Cerebellum (tissue), 4 donors: ENCODE measurements at places on chromosomes 11 and 22. TPM values are rescaled to one million over a fixed set of nuclear protein-coding genes. Genes with fewer than 3 reads are reported as not detected.

GRCh38 chr11:117434481-117434880 lies 106.8 kb downstream of the CEP164 start:
- no peak for DNase-seq

GRCh38 chr11:79950172-79950571 lies 509.3 kb upstream of the TENM4 start:
- no peak for DNase-seq

- DNase-seq, result no peak
These were observed 15.9 kb downstream of the LSP1 start for GRCh38 chr11:1868636-1869291.

The HOATZ gene
- total RNA-seq, result not detected

The FAT3 gene
- 64.5 TPM for total RNA-seq

The ISX gene
- total RNA-seq, result not detected

The OR10A5 gene
- not detected for total RNA-seq
